ENCODE measurements at places on chromosomes 11 and 22.
A peak's percentile ranks its signal among the peaks of the same experiment; 100 is the strongest.

DNA sequence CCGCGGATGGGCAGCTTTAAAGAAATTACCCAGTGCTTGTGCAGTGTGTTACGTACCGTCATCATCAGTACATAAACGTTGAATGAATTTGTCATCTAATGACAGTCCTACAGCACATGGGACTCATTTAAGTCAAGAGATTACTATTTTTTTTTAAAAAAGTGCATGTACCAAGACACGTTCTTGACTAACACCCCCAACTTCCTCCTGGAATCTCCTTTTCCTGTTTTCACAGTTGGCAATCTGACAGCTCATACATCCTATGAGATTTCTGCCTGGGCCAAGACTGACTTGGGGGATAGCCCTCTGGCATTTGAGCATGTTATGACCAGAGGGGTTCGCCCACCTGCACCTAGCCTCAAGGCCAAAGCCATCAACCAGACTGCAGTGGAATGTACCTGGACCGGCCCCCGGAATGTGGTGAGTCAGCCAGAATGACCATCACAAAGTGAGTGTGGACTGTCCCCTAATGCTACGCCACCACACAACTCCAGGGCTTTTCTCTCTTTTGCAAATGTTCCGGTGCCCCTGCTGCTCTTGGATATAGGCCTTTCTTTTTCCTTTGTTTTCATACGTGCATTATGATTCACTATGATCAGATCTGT lies 162.0 kb upstream of the SORL1-AS1 start:
- DNase-seq: no peak

DNA sequence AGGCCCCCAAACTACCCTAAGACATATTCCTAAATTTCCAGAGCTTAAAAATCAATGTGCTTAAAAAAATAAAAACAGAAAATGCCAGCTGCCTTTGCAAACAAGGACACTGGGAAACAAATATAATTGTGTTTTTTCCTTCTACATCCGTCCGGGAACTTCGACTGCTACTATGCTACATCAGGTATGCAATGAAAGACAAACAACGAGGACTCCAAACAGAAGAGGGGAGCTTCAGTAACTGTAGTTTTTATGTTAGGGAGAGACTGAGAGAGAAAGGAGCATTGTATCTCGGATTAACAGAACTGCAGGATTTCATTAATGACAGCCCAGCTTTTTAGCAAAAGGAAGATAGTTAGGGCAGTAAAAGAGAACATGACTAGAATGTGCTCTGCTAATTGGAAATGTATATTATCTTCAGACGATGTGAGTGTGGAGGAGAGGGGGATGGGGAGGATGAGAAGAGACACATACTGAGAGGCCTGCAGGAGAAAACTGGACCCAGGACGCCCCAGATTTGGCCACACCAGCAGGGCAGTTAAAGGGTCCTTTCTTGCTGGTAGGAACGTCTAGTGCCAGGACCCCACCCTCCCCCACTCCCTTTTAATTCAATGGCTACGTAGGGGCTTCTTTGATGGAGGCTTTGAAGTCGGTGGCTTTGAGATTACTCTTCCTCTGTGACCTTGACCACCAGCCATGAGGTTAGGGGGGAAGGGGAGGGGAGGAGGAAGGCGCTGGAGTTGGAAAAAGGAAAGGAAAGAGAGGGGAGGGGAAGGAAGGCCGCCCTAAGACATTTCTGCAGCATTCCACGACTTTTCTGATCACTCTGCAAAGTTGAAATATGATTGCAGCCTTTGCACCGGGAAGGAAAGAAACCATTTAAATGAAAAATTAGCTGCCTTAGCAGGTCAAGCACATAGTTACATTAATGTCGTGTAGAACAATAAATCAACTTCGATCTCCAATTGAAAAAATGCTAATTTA lies 187.1 kb downstream of the BLID start:
- DNase-seq: no peak

DNA sequence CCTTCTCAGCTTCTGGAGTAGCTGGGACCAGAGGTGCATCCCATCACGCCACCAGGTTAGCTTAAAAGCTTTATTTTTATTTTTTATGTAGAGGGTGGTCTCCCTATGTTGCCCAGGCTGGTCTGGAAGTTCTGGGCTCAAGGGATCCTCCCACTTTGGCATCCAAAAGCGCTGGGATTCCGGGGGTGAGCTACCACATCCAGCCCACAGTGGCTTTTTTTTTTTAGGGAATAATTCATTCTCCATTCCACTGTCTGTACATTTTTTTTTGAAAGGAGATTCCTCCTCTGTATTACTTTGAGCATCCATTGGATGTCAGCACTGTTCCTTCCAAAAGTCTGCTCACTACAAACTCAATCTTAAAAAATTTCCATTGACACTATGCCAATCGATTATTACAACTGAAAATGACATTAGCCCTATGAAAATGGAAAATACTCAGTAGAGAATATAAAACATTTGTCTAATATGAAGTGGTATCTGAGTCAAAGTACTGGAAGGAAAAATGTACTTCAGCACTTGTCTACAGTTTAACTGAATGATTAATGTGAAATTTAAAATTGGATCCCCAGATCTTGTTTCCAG lies 1.3 kb upstream of the LPXN start:
- no peak for DNase-seq

- DNase-seq: no peak
Measured at GRCh38 chr11:15714641-15715399, 600.1 kb downstream of the INSC start.

DNA sequence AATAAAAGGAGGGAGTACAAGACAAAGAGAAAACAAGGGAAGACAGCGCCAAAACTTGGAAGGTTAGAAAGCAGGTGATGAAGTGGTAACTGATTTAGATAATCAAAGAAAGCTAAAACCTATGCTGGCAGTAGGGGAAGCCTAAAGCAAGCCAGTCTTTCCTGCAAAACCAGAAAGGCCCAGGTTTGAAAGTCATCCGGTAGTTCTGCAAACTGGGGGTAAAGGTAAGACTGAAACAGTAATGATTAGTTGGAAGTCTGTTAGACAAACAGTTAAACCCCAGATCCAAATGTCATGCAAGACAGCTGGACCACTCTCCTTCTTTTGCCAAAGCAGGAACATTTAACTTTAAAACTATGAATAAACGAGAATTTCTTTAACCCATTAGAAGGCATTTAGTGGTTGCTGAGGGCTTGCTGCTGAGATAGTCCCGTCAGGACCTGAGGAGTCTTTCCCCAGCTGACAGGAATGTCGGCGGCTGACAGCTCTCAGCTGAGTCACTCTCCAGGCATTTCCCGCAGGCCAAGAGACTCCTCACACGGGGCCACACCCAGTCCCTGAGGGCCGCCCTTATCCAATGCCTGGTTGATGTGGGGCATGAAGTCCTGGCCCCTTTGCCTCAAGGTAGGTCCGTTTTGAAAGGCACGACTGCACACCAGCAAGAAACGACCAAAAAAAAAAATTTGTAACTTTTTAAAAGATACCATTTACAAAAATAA lies 36.3 kb upstream of the CFAP300 start:
- no peak for DNase-seq

DNA sequence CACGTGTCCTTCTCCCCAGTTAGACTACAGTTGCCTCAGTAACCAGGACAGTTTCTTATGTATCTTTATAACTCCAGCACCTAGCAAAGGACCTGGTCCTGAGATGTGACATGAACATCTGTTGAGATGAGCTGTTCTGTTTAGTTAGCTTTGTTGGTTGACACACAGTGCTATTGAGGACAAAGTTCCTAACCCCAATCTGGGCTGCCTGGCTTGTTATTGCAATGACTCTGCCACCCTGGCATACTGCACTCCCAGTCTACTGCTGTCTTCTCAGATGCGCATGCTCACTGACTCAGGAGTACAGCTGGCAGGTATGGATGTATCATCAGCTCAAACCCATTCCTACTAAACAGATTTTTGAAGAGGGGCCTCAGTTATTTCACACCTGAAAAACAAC lies 7.4 kb downstream of the DESI1 start:
- DNase-seq: no peak

GRCh38 chr11:72037554-72038311 lies 39.0 kb downstream of the IL18BP start:
- no peak for DNase-seq

DNA sequence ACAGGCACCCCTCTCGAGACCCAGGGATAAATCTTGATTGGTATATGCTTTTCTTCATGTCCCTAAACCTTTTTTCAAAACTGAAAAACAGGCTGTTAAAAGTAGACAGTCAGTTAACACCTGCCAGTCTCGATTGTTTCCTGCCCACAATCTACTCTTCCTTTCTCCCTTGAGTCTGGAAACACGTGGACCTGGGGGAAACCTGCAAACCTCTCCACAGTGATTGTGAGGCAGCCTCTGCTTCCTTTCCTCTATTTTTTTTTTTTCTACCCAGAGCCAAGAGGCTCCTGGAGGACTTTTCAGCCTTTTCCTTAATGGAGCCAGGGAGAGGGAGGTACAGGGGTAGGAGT lies 69.4 kb upstream of the CLMP start:
- no peak for DNase-seq

- no peak for DNase-seq
Measured at GRCh38 chr22:24810043-24810749, 4.2 kb downstream of the SGSM1 start.

- DNase-seq: no peak
Measured at GRCh38 chr22:30167296-30167695, 79.3 kb downstream of the LIF start.

DNA sequence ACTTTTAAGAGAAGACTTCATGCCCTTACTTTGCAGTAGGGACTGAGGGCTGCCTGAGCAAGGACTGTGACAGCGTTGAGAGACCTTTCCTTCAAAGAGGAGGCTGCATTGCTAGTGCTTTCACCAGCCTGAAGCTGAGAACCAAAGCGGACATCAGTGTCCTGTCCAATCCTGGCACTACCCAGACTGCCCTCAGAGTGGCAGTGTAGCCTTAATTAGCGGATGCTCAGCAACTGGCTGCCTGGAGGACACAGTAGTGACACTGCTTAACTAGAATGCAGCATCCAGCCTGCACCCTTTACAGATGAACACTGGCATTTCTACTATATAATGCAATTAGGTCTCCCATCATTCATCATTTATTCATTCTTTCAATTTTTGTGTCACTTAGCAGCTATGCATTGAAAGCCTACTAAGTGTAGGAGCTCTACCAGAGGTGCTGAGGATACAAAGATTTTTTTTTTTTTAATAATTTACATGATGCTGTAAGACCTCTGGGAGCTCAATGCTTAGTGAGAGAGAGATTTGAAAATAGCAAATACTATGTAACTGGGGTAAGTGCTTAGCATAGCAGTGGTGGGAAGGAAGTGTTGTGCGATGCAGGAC lies 36.9 kb upstream of the SLC36A4 start:
- peak; percentile 74 for DNase-seq

GRCh38 chr11:20156876-20157613 lies 3.2 kb downstream of the DBX1 start:
- peak; percentile 31 for DNase-seq

DNA sequence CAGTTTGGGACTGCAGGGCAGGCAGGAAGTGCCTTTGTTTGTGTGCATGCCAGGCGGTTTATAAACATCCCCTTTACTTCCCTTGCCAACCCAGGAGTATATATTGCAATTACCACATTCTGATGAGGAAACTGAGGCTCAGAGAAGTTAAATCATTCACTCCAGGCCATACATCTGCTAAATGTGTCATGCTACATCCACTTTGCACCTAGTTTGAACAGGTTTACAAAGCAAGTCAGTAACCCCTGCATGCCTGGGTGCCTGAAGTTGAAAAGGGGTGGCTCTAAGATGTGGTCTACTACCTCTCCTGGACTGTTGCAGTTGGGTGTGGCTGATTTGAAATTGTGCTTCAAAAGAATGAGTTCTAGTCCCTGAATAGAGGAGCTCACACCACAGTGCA lies 23.6 kb downstream of the FLI1 start:
- DNase-seq: no peak

- no peak for DNase-seq
Measured at GRCh38 chr11:703506-703905, 2.5 kb upstream of the EPS8L2 start.

DNA sequence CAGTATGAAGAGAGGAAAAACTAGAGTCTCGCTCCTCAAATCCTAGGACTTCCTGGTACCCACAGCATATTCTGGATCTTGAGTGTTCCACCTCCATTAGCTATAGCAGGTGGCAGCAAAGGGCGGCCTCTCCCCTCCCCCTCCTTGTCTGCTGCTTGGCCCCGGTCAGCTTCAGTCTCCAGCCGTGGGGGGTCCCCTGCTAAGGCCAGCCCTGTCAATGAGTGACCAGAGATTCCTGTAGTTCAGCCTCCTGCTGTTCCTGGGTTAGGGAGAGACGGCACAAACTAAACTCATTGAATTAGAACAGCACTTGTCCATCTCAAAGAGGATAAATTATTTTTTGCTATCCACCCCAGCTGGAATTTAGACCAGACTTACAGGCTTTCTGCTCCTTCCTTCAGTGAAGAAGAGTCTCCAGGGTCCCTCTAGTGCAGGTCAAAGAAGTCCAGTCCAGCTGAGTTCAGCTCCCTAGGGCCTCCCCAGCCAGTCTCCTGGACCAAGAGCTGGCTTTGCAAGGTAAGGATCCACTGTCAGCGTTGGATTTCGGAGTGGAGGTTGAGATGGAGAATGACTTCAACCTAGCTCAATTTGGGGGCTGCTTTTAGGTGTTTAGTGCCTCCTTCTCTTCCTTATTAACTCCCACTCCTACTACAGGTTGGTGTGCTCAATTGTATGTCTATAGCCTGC lies 1.1 kb upstream of the PHLDB1 start:
- DNase-seq: no peak

- DNase-seq: no peak
Measured at GRCh38 chr11:2185324-2186085, 13.9 kb upstream of the TH start.

GRCh38 chr11:43954241-43954640 lies 11.8 kb downstream of the C11orf96 start:
- DNase-seq: no peak

GRCh38 chr11:119816660-119817059 lies 87.7 kb upstream of the NECTIN1 start:
- DNase-seq: no peak

GRCh38 chr11:67628710-67629385 lies 889 bp downstream of the NUDT8 start:
- DNase-seq: no peak

- DNase-seq: no peak
Measured at GRCh38 chr11:74634537-74634936, 42.2 kb downstream of the POLD3 start.

DNA sequence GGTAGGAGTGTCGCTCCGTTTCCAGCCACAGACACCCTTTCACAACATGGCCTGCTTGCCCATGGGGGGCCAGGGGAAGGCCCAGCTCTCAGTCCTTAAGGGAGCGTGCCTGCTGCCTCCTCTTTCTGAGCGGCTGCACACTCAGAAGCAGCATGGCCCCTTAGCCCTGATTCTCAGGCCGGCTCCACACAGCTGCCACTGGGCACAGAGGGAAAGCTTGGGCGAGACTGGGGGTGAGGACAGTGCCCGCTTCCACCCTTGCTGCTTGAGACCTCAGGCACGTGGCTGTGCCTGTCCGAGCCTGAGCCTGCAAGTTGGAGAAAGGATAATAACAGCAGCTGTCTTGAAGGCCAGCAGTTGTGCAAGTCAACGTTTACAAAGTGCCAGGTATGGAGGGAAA lies 416.3 kb downstream of the SHANK2 start:
- no peak for DNase-seq

DNA sequence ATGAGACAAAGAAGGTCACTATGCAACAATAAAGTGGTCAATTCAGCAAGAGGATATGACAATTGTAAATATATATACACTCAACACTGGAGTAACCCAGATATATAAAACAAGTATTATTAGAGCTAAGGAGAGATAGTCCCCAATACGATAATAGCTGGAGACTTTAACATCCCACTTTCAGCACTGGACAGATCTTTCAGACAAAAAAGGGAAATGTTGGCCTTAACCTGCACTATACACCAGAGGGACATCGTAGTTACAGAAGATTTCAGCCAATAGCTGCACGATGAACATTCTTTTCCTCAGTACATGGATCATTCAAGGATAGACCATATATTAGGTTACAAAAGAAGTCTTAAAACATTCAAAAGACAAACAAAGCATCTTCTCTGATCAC lies 29.9 kb downstream of the PIWIL3 start:
- DNase-seq: no peak

Measured in activated T-cell treated with anti-CD3 and anti-CD28 coated beads, Interleukin-2, amount 50 U/mL, for 48 hours (primary cell).